CD4-positive, alpha-beta T cell treated with Interleukin-17A for 1 hour (primary cell): ENCODE measurements at places on chromosomes 3 and 15.
A peak's percentile ranks its signal among the peaks of the same experiment; 100 is the strongest.

GRCh38 chr15:101020945-101021344, 101.8 kb downstream of the LRRK1 start:
- no peak for DNase-seq

DNA sequence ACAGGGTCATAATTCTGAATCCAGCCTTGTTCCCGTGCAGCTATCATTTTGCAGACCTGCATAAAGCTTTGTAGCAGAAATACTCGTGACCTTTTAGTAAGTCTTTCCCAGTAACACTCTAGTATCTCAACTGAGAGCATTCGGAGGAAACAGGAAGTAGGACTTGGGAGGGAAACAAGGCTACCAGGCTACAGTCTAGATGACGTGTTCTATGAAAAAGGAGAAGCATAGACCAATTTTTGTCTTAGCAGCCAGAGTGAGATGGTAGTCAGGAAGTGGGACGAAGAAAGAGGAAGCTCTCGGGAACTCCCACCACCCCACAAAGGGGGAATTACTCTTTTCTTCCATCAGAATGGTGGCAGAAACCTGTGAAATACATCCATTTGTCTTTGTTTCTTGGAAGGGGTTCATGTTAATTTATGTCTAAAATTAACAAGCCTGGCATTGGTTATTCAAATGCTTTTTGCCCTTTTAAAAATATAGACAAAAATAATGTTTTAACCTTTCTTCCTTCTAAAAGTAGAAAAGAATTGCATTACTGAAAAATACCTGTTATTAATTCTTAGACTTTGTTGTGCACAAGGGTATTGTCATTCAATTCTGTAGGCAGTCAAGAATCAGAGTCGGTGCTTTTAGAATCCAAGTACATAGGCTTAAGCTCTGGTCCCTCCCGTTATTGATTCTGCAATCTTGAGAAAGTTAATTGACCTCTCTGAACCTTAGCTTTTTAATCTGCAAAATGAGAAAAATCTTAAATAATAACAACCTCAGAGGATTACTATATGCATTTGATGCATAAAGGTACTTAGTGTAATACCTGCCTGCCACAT, 1.6 kb upstream of the SUCNR1 start:
- peak; percentile 35 for DNase-seq

DNA sequence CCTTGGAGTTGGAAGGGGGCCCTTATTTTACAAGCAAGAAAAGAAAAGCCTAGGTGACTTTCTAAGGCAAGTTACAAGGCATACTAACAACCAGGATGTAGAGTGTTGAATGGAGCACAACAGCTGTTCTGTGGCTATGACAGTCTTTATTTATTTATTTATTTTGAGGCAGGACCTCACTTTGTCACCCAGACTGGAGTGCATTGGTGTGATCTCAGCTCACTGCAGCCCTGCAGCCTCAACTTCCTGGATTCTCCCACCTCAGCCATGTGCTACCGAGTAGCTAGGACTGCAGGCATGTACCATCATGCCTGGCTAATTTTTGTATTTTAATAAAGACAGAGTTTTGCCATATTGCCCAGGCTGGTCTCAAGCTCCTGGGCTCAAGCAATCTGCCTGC, 973.4 kb downstream of the ROBO1 start:
- DNase-seq: no peak

GRCh38 chr15:28252831-28253230, 69.1 kb downstream of the HERC2 start:
- no peak for DNase-seq

DNA sequence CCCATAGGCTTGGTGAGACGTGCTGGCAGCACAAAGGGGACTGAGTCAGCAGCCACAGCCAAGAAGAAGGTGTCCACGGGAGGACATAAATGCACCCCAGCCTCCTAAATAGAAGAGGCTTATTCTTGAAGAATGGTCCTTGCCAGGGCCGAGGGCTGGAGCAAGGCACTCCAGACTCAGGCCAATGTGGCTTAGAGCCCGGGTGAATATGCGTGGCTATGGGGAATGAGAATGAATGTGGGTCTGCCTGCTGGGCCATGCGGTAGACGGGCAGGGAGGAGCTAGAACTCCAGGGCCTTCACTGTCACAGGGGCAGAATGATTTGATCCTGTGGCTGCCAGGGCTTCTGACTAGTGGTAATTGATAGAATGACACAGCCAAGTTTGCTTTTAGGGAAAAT, 34.0 kb downstream of the DHX30 start:
- no peak for DNase-seq

- DNase-seq: no peak
These were observed 4.3 kb downstream of the RBP1 start for GRCh38 chr3:139534992-139535879.

DNA sequence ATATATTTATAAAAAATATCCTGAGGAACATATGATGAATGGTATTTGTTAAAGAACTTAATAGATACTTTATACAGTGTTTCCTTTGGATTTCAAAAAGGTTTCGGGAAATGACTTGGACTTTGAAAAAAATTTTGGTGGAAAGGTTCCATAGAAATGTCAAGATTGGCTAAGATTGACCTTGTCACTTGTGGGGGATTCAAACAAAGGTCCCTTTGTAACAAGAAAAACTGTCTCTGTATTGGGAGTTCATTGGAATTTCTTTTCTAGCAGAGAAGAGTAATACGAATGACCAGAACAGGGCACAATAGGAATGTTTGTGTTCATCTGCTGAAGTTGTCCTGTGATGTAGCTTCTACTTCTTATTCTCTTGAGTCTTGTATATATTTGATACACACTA, 43.2 kb downstream of the ARHGEF26 start:
- no peak for DNase-seq

GRCh38 chr3:128505771-128506170, 12.8 kb upstream of the GATA2 start:
- no peak for DNase-seq

- DNase-seq: no peak
These were observed 15.0 kb downstream of the KAT2B start for GRCh38 chr3:20055020-20055775.

DNA sequence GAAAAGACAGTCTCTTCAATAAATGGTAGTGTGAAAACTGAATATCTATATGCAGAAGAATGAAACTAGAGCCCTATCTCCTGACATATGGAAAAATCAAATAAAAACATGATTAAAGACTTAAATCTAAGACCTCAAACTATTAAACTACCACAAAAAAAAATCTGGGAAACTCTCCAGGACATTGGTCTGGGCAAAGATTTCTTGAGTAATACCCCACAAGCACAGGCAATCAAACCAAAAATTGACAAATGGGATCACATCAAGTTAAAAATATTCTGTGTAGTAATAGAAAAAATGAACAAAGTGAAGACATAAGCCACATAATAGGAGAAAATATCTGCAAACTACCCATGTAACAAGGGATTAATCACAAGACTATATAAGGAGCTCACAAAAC, 286.4 kb downstream of the TBC1D5 start:
- DNase-seq: no peak

GRCh38 chr15:48414015-48414414, 82.8 kb downstream of the DUT start:
- no peak for DNase-seq

DNA sequence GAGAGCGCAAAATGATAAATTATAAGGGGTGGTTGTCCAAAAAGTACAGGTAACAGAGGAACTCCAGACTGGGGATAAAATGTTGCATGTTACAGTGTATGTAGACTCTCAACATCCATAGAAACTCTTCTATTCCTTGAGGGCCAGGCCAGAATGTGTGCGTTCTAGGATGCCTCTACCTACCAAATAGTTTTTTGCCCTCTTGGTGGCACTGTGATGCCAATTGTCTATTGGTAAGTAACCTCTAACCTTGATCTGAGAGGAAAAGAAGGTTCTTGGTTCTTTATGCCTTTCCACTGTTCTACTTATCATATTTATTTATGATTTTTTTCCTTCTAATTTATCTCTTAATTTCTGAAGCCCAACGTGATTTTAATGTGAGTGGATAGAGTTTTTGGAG, 424.6 kb downstream of the GRM7 start:
- no peak for DNase-seq

DNA sequence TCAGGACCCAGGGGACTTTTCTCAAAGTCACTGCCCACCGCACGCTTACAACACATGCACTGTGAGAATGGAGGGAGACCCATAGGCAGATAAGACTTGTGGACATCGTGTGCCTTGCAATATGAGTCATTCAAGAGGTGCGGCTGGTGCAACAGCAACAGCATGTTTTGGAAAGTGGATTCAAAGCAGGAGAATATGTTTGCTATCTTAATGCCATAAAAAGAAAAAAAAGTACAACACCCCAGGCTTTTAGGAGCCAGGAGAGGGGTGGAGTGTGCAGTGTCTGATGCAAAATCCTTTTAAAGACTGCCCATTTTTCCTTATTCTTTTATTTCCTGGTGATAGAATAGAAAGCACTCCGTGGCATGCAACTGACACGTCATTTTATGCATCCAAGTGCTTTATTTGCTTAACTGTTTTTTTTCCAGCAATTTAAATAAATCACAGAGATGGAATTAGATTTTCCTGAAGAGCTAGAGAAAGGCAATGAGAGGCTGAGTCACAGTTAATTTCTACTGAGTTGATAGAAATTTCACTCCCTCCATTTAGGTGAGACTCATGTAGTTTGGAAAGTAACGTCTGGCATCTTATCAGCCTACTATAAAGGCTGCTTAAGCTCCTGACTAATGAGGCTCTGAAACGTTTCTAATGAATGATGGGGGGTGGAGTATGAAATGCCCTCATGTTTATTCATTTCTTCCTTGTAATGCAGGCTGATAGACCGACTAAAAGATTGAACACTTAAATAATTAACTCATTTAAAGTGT, 96.4 kb downstream of the NSUN3 start:
- DNase-seq: no peak

DNA sequence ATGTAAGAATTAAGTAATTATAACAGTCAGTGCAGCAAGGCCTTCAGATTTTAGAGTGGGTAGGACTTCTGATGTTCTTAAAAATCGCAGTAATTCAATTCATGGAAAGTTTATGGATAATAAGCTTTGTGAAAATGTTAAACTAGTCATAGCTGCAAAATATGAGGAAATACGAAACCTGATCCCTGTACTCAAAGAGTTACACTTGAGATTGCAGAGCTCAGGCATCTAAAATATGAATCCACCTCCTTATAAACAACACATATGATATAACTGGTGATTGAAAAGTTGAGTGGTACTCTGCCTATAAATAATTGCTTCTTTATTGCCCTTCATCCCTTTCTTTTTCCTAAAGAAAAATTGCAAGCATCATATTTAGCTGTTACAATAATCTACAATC, 473.3 kb downstream of the OTOL1 start:
- DNase-seq: no peak

DNA sequence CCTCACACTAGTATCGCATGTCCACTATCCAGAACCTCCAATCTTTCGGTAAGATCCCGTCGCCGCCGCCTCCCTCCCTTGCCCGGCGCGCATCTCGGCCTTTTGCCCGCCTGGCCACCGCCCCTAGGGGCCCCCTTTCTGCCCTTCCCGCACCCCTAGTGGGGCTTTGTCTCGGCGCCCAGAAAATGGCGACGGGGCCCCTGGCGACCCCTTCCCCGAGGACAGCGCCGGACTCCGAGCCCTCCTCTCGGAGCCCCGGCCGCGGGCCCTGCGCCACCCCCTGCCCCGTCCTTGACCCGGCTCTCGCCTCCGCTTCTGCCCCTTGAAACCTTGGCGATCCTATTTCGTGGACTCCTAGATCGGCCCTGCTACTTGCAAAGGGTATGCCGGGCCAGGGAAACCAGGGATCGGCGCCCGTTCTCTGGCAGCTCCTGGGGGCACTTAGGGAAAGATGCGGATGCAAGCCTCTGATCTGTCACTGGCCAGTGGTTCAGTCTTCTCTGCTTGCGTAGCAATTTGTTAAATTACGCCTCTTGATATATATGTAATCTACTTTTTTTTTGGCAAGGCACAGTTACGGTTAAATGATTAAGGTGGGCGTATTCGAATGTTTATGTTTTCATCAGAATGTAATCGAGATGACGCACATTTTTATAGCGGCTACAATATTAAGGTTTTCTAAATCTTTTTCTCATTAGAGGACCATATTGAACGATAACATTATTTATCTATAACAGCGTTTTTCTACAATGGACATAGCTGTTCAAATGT, 603 bp downstream of the EIF1B start:
- DNase-seq: peak; percentile 46

DNA sequence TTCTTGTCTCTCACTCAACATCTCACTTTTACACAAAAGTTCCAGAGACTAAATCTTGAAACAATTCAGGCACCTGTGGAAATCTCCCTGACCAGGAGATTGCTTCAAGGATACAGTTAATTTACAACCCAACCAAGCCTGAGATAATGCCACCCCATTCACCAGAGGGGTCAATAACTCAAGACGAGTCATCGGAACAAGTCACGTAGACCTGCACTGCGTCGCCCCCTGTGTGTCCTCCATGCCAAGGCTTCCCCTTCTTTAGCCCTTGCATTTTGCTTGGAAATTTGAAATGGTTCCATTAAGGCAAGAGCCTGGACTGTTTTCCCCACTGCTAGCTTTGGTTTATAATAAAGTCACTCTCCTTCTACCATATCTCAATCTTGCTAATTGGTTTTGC, 129.0 kb upstream of the NEO1 start:
- DNase-seq: no peak

DNA sequence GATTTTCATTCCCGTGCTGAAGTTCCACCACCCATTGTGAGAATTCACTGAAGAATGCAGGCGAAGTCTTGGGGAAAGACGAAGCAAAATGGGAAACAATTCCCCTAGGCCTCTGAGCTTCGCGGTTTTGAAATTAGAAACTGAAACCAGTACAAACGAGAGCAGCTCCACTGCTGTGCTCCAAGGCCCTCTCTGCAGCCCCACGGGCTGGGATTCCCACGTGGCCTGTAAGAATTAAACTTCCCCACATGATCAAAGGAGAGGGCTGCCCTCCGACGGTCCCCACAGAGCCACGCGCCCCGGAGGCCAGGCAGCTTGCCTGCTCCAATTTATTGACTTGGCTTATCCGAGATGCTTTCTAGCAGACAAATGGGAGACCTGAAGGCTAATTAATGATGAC, 144.0 kb downstream of the GREM1 start:
- DNase-seq: no peak

DNA sequence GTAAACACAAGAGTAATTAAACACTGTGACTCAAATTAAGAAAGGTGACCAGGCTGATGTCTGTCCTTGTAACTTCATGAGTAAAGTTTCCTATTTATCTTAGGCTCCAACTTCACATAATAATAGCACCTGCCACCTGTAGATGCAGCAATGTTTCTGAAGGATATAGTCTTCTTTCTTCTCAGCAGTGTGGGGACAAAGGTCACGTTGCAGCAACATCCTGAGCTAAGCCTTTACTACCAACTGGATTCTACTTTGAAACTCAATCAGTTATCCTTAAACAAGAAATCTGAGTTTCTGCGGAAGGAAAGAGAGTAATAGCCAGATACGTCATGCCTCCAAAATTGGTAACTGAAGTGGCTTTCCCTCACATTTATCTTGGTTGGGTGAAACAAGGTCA, 253.1 kb downstream of the RBMS3 start:
- no peak for DNase-seq
